ENCODE measurements at places on chromosomes 1 and 21. TPM values are rescaled to one million over a fixed set of nuclear protein-coding genes. Genes with fewer than 3 reads are reported as not detected.

The SELENBP1 gene
- total RNA-seq = 19.7 TPM

The HOOK1 gene
- under 0.01 TPM for total RNA-seq

The FCRL5 gene
- total RNA-seq = not detected

The MARCKSL1 gene
- 23.0 TPM for total RNA-seq

The AMY2A gene
- total RNA-seq = not detected

The RNF2 gene
- 22.8 TPM for total RNA-seq

The IL20 gene
- not detected for total RNA-seq

The VAV3 gene
- total RNA-seq = 0.38 TPM

The NR0B2 gene
- not detected for total RNA-seq

The S100A14 gene
- total RNA-seq = 0.19 TPM

The TRIM63 gene
- total RNA-seq = not detected

The S100A2 gene
- 0.85 TPM for total RNA-seq
